ENCODE measurements at places on chromosomes 11 and 22.
A peak's percentile ranks its signal among the peaks of the same experiment; 100 is the strongest.

- no peak for DNase-seq
These were observed at the start of gene ZBTB16 for GRCh38 chr11:114059278-114059983. Gene ZBTB16 (plus strand): TSS chr11:114059711. CDS start chr11:114063301, 3,590 bp downstream.

- peak; percentile 42 for DNase-seq
These were observed 27.5 kb downstream of the CLPB start for GRCh38 chr11:72406540-72407527.

DNA sequence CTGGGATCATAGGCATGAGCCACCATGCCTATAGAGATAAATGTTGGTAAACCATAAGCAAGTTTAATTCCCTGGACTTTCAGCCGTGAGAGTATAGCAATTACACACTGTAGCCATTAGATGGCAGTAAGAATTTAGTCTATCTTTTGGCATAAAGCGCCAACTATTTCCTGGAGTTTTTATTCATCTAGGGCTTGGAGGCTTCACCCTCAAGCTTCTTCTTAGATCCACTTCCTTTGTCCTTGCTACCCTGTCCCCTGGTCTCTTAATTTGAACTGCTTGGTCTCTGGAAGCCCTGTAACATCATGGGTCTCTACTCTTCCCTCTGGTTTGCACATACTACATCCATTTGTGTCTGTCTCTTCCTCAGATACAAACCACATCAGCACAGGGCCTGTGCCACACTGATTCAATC lies 38.2 kb downstream of the OR10A6 start:
- DNase-seq, result no peak

DNA sequence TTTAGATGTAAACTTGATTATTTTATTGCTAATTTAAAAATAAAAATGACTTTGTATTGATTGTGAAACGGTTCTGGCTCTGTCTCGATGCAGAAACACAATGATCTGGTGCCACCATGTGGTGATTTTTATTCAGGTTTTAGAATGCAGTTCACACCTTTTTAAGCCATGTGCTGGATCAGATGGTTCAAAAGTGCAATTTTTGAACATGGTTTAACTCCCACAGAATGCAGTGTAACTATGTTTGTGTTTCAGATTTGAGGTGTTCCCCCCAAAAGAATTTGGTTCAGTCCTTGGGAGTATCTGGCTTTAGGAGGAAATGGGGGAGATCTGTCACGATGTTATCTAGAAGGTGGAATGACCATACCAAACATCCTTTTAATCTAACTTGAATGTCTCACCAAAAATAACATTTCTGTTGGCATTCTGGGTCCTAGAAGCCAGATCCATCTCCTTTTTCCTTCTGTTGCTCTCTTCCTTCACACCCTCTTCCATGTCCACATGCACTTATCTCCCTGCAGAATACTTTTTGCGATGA lies 7.9 kb downstream of the MRPL16 start:
- DNase-seq, result no peak

DNA sequence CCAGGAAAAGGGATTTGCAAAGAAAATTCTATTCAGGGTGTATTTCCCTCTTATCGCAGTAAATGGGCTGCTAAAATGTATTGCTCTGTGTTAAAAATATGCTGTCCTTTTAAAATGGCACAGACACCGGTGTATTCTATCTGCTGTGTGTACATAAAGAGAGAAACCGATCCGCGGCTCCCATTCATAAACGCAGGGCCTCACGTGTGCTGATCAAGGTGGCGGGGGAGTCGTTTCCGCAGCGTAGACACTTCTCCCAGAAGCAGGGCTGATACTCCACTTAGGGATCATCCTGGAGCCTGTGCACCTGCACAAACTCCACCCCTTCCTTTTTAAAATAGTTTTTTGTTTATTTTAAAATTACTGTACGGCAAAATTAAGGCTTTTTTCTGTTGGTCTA lies 26.1 kb upstream of the IGSF9B start:
- DNase-seq, result no peak

Data from vagina (tissue), 2 donors.